ENCODE measurements at places on chromosomes 7 and 10.

DNA sequence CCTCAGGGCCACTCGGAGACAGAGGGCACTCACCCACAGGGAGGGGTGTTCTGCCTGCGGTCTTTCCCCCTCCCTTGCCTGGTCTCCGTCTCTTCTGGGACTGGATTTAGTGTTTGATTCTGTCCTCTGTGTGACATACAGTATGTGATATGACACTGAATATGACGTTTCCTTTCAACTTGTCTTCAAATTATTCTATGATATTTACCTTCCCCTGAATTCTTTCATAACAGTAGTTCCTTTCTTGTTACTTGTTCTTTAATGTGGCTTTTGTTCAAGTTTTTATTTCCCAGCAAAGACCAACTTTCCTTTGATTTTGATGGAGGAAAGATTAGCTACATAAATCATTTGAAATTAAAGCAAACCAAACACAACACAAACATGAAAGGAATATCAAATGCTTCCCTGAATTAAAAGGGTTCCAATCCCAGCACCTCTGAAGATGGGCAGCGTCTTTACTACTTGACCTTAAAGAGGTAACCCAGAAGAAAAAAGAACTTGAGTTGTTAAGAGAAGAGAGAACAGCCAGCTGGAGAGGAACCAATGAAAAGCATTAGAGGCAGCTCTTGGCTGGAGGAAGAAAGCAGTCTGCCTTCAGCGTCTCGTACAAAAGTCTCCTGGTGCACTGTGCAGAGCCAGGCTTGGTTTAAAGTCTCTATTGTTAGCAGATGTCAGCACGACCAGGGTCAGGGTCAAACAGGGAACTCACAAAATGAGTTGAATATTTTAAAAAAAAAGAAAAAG, 18.3 kb upstream of the RHEB start:
- peak; percentile 81 for DNase-seq

GRCh38 chr10:13823709-13824405, 237.1 kb downstream of the PRPF18 start:
- DNase-seq: no peak

DNA sequence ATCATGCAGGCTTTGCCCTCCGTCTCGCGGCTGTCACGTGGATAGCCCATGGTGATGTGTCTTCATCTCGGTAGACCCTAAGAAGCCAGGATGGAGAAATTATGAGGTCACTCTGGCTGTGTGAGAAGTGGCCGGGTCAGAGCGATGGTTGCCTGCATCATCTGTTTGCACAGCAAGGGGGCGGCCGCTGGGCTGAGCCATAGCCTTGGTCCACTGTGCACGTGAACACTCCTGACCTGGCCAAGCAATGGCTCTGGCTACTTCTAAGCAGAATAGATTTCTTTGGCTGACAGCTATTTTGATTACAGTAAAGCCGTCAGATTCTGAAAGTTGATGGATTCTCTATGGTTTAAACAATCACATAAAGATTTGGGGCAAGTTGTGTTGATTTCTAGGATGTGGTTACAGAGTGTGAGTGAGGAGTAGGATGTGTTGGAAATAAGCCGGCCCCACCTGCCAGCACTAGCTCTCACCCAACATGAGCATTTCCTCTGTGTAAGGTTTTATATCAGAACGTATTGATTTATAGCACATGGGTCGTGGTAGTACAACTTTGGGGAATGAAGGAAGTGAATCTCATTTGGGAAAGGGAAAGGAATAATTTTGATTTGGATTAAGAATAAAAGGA, 214.4 kb upstream of the GPR26 start:
- no peak for DNase-seq

DNA sequence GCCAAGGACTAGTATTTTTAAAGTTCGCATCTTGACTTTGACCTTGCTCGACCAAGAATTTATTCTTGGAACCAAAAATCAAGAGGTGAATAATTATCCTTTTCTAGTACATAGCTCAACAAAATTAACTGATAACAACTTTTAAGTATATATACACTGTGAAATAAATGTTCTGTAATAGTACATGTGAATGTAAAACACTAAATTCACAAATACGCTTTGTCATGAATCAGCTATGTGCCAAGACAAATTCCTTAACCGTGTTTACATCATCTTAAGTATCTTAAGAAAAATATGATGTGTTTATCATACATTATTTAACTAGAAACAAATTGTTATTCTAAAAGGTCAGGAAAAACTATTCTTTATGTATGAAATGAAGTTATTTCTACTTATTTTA, 83.3 kb downstream of the CUL2 start:
- no peak for DNase-seq

DNA sequence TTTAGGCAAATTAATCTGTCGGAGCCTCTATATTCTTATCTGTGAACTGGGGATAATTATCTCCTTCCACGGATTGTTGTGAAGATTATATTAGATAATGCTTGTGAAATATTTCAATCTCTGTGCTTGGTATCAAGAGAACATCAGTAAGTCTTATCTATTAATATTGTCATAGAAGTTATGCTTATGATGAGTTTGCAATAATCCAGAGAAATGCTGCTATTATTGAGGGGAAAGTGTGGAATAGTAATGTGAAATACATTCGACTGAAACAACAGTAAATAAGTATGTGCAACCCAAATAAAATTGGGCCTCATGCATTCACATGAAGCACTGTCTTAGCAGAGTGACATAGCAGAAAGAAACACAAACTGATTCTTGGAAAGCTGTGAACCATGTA, 13.7 kb downstream of the RHOBTB1 start:
- DNase-seq: no peak

DNA sequence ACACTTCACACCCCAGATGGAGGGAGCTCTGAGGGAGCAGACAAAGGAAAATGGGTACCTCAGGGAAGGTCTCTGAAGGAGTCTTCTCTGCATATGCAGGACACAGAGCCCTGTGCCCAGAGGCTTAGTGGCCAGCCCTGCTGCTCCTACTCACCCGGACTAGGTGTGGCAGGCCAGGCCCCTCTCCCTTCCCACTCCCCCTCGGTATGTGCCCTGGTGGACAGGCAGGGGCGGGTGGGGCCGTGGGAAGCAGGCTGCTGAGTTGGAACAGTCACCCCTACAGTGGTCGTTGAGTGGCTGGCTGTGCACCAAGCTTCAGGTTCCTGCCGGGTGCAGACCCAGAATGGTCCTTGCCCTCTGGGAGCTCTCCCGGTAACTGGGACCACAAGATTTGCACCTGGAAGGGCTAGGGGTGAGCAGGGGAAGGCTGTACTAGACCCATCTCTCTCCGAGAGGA, 68.6 kb downstream of the ZMIZ1 start:
- no peak for DNase-seq

DNA sequence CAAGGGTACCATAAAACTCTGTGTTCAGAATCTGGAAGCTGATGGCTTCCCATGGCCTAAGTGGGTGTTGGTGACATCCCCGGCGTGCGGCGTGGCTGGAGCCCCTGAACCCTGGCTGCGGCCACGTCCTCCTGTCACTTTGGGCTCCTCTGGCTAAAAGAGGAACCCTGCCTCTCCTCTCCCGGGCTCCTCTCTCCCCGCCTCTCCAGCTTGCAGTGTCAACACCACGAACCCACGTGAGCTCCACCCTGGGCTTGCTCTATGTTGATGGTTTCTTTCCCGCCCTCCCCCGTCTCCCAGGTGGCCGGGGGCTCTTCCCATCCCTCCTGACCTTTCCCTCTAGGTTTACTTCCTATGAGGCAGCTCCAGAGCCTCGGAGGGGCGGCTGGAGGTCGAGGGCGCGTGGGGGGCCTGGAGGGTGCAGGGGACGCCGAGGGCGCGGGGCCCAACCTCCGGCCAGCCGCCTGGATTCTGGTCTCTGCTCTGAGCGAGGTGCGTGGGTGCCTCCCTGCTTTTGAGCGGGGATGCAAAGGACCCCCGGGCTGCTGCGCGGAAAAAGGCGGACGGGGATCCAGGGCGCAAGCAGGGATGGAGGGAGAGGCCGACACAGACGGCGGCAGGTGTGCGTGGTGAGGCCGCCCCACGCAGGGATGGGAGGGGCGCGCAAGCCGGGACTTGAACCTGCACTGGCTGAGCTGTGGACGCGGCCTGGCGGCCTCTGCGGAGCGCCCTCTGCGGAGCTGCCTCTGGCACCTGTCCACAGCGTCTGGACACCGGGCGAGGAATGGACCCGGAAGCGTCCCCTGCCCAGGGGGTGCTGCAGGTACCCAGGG, 115.5 kb upstream of the DIP2C start:
- no peak for DNase-seq

- DNase-seq: no peak
These were observed 81.9 kb downstream of the BMPER start for GRCh38 chr7:33986951-33987947.

- no peak for DNase-seq
These were observed 152.0 kb downstream of the CCDC3 start for GRCh38 chr10:12849319-12850181.

DNA sequence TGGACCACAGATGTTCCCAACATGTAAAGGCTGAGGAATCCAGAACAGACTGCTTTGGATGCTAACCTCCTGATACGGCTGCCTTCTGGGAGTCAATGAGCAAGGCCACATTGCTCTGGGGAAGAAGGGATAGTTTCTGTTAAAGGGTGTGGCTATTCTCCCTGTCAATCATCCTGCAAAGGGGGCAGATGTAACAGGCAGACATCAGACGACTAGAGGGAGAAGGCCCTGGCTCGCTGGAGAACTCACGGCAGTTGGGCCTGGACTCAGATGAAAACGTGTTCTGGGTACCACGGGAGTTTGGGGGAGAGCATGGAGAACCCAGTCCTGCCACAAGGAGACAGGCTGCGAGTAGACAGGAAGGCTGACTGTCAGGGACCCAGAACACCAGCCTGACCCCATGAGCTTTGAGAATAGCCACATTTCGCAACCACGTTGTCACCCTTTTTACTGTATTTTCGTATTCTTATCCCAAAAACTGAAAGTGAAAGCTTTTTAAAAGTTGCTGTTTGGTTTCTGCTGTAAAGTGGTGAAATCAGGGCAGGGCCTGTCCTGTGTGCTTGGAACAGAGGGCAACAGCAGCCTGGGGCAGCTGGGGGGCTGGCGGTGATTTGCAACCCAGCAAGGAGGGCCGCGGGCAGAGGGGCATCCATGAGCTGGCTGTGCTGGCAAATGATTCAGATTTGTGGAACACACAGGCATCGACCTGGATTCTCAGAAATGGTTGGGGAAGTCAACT, 95.3 kb downstream of the MYOF start:
- no peak for DNase-seq

DNA sequence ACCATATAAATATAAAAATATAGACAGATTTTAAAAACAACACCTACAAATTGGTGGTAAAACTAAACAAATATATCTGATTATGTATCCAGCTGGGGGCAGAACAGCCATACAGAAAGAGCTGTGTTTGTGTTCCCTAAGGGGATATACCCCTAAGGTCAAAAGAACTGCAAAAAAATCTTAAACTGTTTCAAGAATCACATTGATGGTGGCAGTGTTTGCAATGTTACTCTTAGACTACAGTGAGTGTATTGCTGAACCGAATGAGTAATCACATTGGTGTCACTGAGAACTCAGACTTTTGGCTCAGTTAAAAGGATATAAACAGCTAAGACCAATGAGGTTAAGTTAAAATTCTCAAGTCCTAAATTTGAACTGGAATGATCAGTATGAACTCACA, 27.1 kb upstream of the PTPRN2 start:
- DNase-seq: no peak

DNA sequence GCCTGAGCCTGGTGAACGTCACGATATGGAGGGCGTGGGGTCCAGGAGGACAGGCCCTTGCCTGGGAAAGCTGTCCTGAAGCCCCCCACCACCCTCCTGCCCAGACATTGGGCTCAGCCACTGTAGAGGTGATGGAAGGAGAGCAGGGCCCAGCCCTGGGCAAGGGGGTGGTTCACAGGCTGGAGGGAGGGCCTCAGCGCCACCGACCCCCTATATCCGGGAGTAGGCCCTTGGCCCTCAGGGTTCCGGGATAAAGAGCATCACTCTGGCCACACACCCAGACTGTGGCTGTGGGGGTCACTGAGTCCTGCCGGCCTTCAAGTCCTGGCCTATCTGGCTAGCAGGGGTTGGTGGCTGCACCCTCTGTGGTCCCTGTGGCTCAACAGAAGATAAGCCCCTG, 55.3 kb upstream of the GTF2IRD1 start:
- no peak for DNase-seq

GRCh38 chr7:101764221-101764620, 53.2 kb upstream of the CUX1 start:
- no peak for DNase-seq

- no peak for DNase-seq
These were observed 79.6 kb downstream of the SND1 start for GRCh38 chr7:127731431-127732080.

GRCh38 chr7:140159497-140159896, 17.3 kb downstream of the KDM7A start:
- DNase-seq: no peak

DNA sequence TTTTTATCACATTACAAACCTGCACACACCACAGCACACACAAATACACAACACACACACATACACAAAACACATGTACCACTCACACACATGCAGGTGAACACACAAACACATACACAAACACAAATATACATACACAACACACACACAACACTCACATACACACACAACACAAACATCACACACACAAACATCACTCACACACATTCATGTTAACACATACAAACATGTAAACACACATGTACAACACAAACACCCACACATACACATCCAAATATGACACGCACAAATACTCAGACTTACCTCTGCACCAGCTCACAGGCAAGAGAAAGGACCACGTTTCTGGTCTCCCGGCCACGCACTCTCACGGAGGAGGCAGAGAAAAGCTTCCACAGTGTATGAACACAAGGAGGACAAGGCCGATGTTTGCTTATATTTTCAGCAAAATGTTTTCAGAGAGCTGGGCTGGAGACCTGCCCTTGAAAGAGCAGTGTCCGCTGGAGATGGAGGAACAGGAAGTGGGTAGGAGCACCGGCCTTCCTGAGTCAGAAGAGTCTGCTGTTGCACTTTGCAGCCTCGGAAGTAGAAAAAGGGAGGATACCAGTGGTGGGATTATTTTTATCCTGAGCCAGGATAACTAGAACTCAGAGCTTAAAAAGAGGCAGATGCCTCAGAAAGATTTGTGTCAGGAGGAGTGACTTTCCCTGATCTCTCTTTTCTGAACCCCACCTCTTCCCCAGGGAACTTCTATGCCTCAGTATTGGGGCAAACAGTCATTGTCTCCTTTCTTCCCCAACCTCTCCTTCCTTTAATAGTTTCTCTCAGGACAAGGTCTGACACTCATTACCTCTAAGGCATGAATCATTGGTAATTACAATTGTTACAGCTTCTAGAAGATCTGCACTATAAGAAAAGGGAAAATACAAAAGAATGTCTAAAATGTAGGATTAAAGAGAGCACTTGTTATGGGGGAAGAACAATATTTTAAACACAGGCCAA, at the start of gene GIMAP6:
Gene GIMAP6, minus strand, starts transcription at position 520 of the 999 bp plus-strand sequence. CDS start 2,243 bp downstream, outside the sequence.
- DNase-seq: peak; percentile 36

DNA sequence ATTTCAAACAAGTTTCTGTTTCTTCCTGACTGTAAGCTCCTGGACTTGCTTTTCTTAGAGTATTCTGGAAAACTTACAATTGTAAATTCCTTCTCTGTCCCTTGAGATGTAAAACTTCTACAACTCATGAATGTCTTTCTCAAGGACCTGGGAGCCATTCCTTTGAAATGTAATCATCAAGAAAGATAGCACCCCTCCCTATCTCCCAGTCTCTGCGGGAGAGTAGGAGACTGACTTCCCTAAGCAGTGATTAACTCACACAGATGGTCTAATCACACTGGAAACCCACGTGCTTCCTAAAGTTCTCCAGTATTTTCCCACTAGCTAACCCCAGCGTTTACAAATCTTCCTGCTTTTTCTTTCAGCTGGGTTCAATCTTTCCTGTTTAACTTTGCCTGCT, 549.4 kb downstream of the SORCS1 start:
- DNase-seq: no peak
